Kidney epithelial cell (primary cell): ENCODE measurements at places on chromosomes 4 and X. TPM values are rescaled to one million over a fixed set of nuclear protein-coding genes. Genes with fewer than 3 reads are reported as not detected.
A peak's percentile ranks its signal among the peaks of the same experiment; 100 is the strongest.

- peak; percentile 61 for DNase-seq
These were observed 58.0 kb downstream of the PPEF2 start for GRCh38 chr4:75844151-75844662.

GRCh38 chrX:123170546-123170945, 13.5 kb upstream of the GRIA3 start:
- no peak for DNase-seq

DNA sequence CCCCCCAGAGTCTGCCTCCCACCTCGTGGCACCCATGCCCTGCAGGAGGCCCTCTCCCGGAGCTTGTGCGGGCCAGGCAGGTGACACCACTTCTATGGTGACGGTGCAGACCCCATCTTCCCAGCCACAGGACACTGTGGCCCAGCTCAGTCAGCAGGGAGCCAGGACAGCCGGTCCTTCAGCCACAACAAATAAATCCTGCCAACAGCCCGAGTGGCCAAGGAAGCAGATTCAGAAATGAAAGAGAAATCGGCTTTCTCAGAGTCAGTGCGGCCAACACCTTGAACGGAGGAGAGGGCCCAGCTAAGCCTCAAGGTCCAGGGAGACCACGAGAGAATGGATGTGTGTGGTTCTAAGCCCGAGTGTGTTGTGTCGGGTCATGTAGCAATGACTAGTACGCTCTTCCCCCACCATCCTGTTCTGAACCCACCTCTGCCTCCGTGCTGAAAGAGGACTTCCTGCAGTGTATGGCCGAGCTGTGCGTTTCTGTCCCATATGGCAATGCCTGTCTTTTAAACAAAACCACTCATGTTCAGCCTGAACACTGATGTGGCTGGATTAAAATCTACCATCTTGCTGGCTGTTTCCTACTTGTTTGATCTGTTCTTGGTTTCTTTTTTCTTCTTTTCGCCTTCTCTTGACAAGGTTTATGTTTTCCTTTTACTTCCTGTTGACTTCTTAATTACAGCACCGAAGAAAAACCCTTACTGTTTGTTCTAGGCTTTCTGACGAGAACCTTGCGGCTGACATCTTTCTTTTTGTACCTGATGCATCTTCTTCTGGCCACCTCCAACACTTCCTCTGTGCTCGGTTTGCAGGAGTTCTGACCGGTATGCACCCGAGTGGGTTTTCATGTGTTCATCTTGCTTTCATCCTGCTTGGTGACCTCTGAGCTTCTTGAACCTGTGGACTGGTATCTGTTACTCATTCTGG, 53.1 kb downstream of the GAK start:
- no peak for DNase-seq

DNA sequence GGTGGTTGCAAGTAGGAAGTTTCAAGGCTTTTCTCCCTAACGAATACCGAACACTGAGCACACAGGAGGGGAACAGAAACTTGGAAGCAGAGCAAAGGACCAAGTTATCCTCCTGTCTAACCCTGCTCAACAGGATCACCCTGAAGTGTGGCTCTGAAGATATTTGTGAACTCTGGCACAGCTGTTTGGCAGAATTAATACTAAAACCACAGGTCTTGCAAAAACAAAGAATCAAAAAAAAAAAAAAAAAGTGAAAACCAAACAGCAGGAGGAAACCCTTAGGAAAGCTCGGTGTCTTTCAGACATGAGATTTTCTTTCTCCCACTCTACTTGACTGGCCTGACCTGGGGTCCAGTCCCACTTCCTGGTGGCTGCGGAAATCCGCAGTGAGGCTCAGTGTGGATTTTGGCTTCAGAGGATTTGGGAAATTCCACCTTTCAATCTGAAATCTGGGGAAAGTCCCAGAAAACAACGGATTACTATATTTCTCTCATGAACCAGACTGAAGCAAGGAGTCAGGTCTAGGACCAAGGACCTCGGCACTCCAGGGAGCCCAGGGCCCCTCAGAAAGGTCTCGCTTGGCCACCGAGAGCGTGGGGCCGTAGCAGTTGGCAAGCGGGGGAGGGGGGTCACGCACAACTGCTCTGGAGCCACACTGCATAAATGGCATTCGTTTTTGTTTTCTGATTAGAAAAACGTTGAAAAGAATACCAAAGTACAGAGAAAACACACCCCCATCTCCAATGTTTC, 867 bp downstream of the TIFA start:
- DNase-seq, result no peak

GRCh38 chr4:112348488-112349158, 51.5 kb downstream of the ALPK1 start:
- peak; percentile 12 for DNase-seq

- no peak for DNase-seq
These were observed 222.8 kb downstream of the NLGN4X start for GRCh38 chrX:6005856-6006255.

ANXA3 gene
- total RNA-seq, result 271 and 297 TPM in 2 replicates
